Osteocyte (in vitro differentiated cells): ENCODE measurements at places on chromosomes 6 and 20. TPM values are rescaled to one million over a fixed set of nuclear protein-coding genes. Genes with fewer than 3 reads are reported as not detected.

DNA sequence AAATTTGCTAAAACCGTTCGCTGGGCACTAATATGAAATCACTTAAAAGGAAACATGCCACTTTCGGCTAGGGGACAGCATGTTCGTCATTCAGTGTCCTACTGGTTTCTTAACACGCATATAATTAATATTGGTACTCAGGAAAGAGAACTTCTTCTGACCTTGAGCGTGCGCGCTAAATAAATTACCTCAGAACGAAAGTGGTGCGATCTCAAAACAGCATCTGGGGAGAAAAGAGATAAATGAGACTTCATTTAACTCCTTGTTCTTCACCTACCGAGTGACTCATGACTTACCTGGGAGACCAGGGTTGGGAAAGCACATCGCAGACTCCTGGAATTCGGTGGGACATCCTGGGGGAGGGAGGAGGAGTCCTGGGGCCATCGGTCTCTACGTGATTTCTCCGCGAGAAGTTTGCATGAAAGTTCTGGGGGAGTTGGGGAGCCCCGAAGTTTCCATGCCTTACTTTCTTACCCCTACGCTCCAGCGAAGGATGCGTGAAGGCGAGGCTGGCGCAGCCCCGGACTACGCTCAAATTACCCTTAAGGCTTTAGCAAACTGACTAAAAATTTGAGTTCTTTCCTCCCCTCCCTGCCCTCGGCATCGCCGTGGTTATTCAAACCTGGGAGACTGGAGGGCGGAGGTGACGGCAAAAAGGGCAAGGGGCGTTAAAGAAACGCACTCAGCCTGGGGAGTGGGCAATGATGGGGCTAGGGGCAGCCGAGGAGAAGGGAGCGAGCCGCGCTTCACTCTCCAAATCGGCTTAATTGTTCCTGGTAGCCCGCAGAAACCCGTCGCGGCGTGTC is 1.1 kb upstream of the BEND6 start:
- DNase-seq = no peak
- H3K27me3 ChIP-seq = no peaks in the 10 kb centered on the region
- H3K4me1 ChIP-seq = peaks cover 53% of the 10 kb centered on the region
- peaks cover 1% of the 10 kb centered on the region for H3K36me3 ChIP-seq

GRCh38 chr6:163191704-163192537 is 222.6 kb upstream of the QKI start:
- no peak overlapping the region for H3K4me3 ChIP-seq
- peaks cover 11% of the 10 kb centered on the region for H3K27me3 ChIP-seq
- no peak overlapping the region for H3K27ac ChIP-seq
- DNase-seq = no peak

- no peak for DNase-seq
- no peak overlapping the region for H3K27ac ChIP-seq
- H3K27me3 ChIP-seq = no peaks in the 10 kb centered on the region
- H3K36me3 ChIP-seq = peaks cover 56% of the 10 kb centered on the region
- H3K4me1 ChIP-seq = no peaks in the 10 kb centered on the region
Measured at GRCh38 chr20:47652301-47652700, 133.0 kb downstream of the SULF2 start.

GRCh38 chr20:25005220-25005619 is 12.7 kb upstream of the APMAP start:
- H3K4me3 ChIP-seq = no peak overlapping the region
- peaks cover 6% of the 10 kb centered on the region for H3K4me1 ChIP-seq
- H3K27me3 ChIP-seq = peaks cover 11% of the 10 kb centered on the region
- no peak overlapping the region for H3K27ac ChIP-seq

GRCh38 chr6:1486387-1486786 is 97.0 kb downstream of the FOXF2 start:
- H3K36me3 ChIP-seq = no peaks in the 10 kb centered on the region
- H3K4me1 ChIP-seq = peaks cover 34% of the 10 kb centered on the region
- no peaks in the 10 kb centered on the region for H3K27me3 ChIP-seq
- H3K27ac ChIP-seq = no peak overlapping the region
- no peak for DNase-seq
- no peak overlapping the region for H3K4me3 ChIP-seq

DNA sequence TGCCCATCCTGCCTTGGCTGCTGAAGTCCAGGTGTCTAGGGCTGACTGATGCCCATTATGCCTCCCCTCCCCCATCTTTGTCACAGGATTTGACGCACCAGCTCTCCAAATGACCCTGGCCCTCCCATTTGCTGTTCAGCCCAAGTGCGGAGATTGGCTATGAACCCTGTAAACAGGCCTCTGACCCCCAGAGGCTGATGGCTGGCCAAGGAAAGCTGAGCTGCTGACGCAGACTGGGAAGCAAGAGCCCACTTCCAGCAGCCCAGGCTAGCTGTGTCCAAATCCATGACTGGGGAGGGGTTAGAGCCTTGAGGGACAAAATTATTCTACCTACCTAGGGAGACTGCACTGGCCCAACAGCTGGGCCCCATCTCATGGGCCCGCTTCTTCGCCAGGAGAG is 797 bp upstream of the GNRH2 start:
- no peak for DNase-seq
- H3K27me3 ChIP-seq = no peaks in the 10 kb centered on the region
- H3K36me3 ChIP-seq = peaks cover 19% of the 10 kb centered on the region
- no peak overlapping the region for H3K4me3 ChIP-seq

- no peak for DNase-seq
- no peak overlapping the region for H3K27ac ChIP-seq
- no peak overlapping the region for H3K4me3 ChIP-seq
- no peaks in the 10 kb centered on the region for H3K36me3 ChIP-seq
- no peaks in the 10 kb centered on the region for H3K27me3 ChIP-seq
Measured at GRCh38 chr20:11245431-11245830, 571.6 kb upstream of the JAG1 start.

SLCO4A1 gene
- total RNA-seq = 1.2 and 1.5 TPM in 2 replicates

GRCh38 chr6:16723826-16724225 is 37.4 kb downstream of the ATXN1 start:
- H3K36me3 ChIP-seq = peaks cover 3% of the 10 kb centered on the region
- peaks cover 75% of the 10 kb centered on the region for H3K4me1 ChIP-seq
- peak overlapping the region; percentile 43 for H3K4me3 ChIP-seq
- no peaks in the 10 kb centered on the region for H3K27me3 ChIP-seq

DNA sequence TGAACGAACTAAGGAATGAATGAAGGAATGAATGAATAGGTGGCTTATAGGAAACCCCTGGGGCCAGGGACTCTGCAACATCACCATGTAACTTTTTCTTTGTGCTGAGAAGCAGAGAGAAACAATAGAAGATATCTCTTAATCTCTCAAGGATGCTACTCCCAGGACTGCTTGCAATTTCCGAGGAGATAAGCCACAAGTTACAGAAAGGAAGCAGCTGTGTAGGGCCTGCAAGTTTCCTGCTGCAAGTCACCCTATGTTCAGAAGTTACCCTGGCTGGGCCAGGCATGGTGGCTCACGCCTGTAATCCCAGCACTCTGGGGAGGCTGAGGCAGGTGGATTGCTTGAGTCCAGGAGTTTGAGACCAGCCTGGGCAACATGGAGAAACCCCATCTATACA is 7.3 kb upstream of the MAVS start:
- H3K27ac ChIP-seq = no peak overlapping the region
- H3K4me1 ChIP-seq = peaks cover 6% of the 10 kb centered on the region
- no peak overlapping the region for H3K4me3 ChIP-seq
- peaks cover 2% of the 10 kb centered on the region for H3K36me3 ChIP-seq

DNA sequence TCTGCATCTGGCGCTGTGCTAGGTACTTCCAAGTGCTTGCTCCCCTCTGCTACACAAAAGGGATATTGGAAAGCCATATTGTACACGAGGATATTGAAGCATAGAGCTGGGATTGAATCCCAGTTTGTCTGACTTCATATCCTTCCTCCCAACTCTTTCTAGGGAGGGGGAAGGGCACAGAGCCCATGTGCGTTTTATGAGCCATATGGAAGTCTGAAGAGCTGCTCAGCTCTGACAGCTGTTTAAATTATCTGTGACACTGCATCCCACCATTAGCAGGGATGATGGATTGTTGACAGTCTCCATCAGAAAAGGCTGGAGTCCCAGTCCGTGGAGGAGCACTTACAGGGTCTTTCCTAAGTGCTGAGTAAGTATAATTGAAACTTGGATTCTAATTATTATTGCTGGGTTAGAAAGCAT is 18.4 kb downstream of the TIAM2 start:
- H3K4me1 ChIP-seq = peaks cover 52% of the 10 kb centered on the region
- no peaks in the 10 kb centered on the region for H3K27me3 ChIP-seq
- H3K27ac ChIP-seq = no peak overlapping the region
- no peak for DNase-seq
- H3K36me3 ChIP-seq = no peaks in the 10 kb centered on the region

LBP gene
- not detected in 2 replicates for total RNA-seq

DNA sequence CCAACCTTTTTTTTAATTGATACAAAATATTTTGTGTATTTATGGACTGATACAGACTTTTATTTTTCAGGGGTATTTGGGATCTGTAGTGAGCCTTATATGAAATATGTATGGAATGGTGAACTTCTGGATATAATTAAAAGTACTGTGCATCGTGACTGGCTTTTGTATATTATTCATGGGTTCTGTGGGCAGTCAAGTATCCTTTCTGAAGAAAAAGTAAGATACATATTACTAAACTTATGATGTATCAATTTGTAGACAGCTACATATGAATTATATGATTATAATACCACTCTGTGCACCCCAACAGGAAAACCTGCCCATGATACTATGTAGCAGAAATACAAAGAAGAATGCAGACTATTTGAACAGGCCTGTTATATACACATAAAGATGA is 47.2 kb downstream of the FIG4 start:
- H3K4me3 ChIP-seq = no peak overlapping the region
- no peak overlapping the region for H3K27ac ChIP-seq
- H3K27me3 ChIP-seq = no peaks in the 10 kb centered on the region
- H3K36me3 ChIP-seq = peaks cover 31% of the 10 kb centered on the region

- H3K4me3 ChIP-seq = no peak overlapping the region
- DNase-seq = no peak
- no peaks in the 10 kb centered on the region for H3K27me3 ChIP-seq
- H3K36me3 ChIP-seq = peaks cover 6% of the 10 kb centered on the region
Measured at GRCh38 chr20:9149087-9149486, 80.2 kb downstream of the PLCB4 start.

- H3K4me1 ChIP-seq = peaks cover 7% of the 10 kb centered on the region
- H3K27ac ChIP-seq = no peak overlapping the region
Measured at GRCh38 chr6:14085176-14085787, 32.3 kb upstream of the CD83 start.

GSTA2 gene
- total RNA-seq = not detected in 2 replicates

OR2J2 gene
- total RNA-seq = not detected in 2 replicates

DNA sequence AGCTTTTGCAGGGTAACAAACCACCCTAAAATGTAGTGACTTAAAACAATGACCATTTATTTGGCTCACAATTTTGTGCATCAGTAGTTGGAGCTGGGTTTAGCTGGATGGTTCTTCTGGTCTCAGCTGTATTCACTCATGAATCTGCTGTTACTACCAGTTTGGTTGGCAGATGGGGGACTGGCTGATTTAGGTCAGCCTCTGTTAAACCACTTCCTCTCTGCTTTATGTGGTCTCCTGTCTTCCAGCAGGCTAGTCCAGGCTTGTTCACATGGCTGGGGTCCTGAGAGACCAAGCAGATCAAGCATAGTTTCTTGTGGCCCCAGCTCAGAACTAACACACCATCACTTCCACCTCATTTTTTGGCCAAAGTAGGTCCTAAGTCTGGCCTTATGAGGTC is 67.2 kb upstream of the LAMP5 start:
- H3K27ac ChIP-seq = no peak overlapping the region
- peaks cover 11% of the 10 kb centered on the region for H3K4me1 ChIP-seq
- H3K36me3 ChIP-seq = peaks cover 2% of the 10 kb centered on the region
- H3K27me3 ChIP-seq = no peaks in the 10 kb centered on the region

DNA sequence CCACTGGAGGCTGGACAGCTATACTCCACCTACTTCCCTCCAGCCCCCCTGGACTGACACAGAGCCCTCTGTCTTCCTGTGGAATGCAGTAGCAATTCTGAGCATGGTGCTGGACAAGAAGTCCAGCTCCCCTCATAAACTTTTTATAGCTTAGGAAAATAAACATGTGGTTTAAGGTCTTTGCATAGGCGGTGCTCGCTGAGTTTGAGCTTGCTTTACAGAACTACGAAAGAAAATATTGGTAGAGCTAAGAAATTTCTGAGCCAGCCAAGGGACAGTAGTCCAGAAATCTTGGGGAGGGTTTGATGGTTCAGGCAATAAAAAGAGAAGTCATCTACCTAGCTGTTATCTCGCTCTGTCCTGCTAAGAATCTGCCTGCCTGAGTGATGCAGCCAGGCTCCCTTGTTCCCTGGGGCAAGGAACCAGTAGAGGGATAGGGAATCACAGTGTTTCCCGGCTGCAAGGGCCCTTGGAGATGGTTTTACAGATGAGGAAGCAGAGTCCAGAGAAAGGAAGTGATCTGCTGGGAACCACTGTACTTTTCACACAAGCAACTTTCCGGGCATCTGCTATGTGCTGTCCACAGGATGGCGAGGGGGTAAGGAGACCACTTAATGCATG is 343.4 kb downstream of the CDC5L start:
- H3K36me3 ChIP-seq = no peaks in the 10 kb centered on the region
- H3K4me3 ChIP-seq = no peak overlapping the region
- peak overlapping the region; percentile 70 for H3K27ac ChIP-seq
- H3K27me3 ChIP-seq = no peaks in the 10 kb centered on the region

GRCh38 chr6:134481966-134482365 is 164.1 kb upstream of the SGK1 start:
- no peaks in the 10 kb centered on the region for H3K27me3 ChIP-seq
- H3K36me3 ChIP-seq = no peaks in the 10 kb centered on the region
- no peak overlapping the region for H3K27ac ChIP-seq
- DNase-seq = no peak
- no peak overlapping the region for H3K4me3 ChIP-seq

DNA sequence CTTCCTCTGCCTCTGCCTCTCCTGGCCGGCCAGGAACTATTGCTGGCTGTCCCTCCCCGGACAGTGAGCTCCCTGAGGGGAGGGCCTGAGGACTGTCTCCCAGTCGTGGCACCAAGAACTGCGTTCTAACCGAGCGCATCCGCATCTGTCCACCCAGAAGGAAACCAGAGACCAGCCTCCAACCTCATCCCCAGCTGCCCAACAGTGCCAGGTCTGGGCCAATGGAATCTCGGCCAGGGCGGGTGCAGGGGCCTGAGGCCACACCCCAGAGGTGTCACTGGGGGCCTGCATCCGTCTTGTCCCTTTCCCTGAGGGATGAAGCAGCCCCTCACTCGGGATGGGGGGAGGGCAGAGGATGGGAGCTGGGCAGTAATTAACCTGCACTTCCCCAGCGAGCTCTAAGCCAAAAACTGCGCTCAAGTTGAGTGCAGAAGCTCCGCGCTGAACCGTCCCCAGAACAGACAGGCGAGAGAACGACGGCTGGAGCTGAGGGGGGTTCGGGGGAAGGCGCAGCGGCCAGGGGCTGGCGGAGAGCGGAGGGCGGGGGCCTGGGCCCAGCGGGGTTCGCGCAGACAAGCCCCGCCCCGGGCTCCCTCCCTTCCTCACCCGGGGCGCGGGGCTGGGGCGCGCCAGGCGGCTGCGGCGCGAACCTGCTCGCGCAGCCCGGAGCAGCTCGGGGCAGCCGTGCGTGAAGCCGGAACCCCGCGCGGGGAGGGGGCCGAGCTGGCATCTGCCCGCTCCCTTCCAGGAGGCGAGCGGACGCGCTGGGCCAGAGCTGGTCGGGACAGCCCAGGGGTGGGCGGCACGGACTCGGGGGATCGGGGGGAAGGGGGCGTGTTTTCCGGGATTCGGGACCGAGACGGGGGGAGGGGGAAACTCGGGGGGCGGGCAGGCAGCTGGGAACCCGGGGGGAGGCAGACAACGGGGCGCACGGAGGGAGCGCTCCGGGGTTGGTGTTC is 1.4 kb downstream of the TFEB start:
- peak overlapping the region; percentile 85 for H3K4me3 ChIP-seq
- no peaks in the 10 kb centered on the region for H3K27me3 ChIP-seq
- H3K27ac ChIP-seq = peak overlapping the region; percentile 94
- peaks cover 28% of the 10 kb centered on the region for H3K4me1 ChIP-seq
